ENCODE measurements at places on chromosomes 1 and 21.

GRCh38 chr1:169364948-169365347 lies 2.6 kb downstream of the NME7 start:
- DNase-seq: no peak

DNA sequence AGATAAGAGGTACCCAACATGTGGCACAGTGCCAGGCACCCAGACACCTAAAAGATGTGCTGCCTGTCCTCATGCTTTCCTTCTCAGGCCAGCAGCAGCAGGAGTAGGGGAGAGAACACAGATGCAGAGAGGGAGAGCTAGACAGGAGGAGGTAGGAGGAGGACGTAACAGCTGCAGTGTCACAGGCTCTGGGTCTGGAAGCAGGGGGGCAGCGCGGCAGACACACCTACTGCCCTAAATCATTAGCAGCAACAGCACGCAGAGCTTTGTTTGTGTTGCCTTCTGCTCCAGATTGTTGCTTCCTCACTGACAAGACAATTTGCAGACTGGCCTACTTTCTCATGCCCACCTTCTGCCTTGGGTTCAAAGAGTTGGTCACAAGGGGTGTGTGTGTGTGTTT lies 196.7 kb upstream of the DAB1 start:
- no peak for DNase-seq

DNA sequence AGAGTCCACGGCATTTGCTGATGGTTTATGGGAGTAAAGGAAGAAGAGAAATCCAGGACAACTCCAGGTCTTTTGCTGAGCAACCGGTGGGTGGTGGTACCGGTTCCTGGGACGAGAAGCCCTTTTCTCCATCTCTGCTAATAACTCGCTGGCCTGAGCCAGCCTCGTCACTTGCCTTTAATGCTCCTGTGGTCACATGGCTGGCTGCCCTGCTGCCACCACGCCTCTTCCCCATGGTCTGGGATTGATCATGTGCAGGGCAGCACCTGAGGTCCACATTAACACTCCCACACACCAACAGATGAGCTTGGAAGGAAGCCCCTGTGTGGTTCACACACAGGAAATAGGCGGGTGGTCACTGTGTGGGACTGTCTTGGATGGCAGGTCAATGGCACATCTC lies 10.3 kb upstream of the ETS2 start:
- no peak for DNase-seq

GRCh38 chr21:26019236-26019635 lies 151.3 kb downstream of the APP start:
- peak; percentile 14 for DNase-seq

GRCh38 chr21:30839304-30839703 lies 9.7 kb upstream of the KRTAP7-1 start:
- peak; percentile 18 for DNase-seq

DNA sequence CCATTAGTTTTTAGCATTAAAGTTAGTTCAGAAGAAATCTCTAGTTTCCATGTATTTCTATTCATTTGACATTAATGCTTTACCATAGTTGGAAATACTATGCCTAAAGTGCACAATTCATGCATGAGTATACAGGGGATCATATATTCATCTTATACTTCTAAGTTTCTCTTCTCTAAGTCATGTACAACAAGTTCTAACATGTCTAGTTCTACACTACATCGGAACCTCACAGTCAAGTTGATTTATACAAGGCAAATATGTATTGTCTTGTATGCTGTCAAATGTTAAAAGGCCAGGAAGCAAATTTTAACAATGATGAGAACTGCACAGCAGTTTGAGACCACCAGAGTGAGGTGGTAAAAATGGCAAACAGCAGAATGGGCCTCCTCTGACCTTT lies 22.9 kb upstream of the MOB3C start:
- DNase-seq: no peak

Measured in fibroblast of mammary gland (primary cell).